HAP-1 (cell line): ENCODE measurements at places on chromosomes 12 and 14.

GRCh38 chr12:81809829-81810595 lies 50.9 kb upstream of the PPFIA2 start:
- no peak for DNase-seq

DNA sequence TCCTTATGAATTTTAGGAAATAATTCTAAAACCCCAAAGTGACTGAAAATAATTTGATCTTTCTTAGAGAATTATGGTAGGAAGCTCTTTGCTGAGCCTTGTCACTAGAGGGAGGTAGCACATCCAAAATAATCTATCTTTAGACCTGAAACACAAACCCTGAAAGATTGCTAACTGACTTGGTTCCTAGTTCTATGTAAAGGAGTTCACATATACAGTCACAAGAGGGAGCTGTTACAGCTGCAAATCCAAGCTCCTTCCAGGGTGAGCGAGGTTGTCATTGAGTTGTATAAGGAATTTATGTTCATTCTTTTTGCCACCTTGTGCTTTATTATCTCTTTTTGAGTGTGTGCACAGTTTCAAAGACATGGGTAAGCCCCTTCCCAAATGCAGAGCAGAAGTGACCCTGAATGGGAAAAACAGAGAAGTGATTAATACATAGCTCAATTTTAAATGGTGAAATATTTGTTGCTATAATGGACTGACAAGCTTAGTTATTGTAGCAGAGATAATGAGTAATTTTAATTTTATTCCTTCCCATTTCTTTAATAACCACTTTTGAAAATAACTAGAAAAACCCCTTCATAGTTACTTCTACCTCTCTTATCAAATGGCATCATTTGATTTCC lies 387.9 kb downstream of the DAD1 start:
- peak; percentile 42 for DNase-seq

DNA sequence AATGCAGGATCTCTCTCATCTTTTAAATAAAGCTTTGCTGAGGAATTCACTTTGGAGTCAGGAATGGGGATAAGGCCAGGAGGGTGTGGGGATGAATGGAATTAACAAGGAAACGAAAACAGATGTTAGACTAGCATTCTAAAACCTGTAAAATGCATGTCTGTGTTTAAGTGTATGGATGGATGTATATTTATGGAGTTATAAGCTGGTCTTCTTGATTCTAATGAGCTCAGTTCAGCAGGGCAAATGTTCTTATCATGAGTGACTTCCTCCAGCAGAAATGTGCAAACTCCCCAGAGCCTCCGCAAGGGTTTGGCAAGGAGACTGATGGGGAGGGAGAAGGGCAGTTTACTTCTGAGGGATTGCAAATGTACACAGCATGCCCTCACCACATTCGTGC lies 149.1 kb downstream of the NTF3 start:
- DNase-seq = no peak

DNA sequence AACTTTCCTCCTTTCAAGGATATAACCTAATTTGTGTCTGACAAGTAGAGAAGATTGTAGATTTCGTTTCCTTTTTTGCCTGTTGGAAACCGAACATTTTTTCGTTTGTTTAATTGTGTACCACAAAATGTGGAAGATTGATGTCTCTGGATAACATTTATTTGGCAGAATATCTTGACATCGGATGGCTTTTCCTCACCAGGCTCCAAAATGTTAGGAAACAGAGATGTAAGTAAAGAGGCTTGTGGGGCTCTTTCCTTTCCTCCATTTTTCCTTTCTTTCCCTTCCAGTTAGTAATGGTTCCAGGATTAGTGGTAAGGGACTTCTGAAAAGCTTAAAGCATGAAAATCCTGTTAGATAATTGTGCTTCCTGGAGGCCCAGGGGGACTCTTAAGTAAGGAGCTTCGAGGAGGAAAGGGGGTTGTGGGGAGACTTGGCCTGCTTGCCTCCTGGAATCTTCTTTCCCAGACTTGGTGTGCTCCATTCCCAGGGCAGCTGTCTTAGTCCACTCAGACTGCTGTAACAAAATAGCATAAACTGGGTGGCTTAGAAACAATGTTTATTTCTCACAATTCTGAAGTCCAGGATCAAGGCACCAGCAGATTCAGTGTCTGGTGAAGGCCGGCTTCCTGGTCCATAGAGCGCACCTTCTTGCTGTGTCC lies 243.1 kb upstream of the PWP1 start:
- no peak for DNase-seq

- peak; percentile 89 for DNase-seq
These were observed 9.0 kb downstream of the TPH2 start for GRCh38 chr12:71947645-71948105.

DNA sequence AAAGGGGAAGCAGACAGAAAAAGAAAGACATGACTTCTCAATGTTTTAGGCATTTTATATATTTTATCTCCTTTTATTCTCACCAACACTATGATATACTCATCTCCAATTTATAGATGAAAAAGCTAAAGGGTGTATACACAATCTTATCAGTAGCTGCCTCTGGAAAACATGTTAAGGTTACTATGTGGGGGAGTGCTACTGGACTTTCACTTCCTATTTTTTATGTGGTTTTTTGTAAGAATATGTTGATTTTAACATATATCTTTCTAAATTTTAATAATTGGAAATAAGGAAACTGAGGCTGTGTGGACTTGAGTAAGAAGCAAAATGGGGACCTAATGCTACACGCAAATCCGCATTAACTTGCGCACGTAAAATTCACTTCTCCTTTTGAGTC lies 99.6 kb upstream of the PDE3A start:
- DNase-seq = no peak

GRCh38 chr12:122491991-122492390 lies 8.7 kb downstream of the ZCCHC8 start:
- no peak for DNase-seq

- DNase-seq = no peak
These were observed 168.0 kb downstream of the RAD51B start for GRCh38 chr14:67987606-67988005.

DNA sequence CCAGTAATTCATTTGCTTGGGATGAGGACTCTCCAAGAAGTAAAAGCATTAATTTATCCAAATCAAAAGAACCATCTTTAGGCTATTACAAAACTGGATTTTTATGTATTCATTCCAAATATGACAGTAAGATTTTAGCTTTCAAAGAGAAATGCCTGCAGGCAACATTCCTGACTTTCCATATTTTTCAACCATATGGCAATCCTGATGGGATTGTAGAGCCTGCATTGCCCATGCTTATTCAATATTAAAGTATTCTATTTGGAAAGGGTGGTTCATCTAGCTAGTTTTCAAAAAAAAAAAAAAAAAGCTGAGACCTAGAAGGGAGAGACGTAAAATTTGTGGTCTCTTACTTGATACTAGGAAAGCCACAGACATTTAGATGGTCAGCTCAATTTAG lies 1253.7 kb downstream of the LRFN5 start:
- no peak for DNase-seq

- no peak for DNase-seq
These were observed 141.6 kb upstream of the PELI2 start for GRCh38 chr14:55976655-55977054.

- DNase-seq = no peak
These were observed 159.3 kb downstream of the DACT1 start for GRCh38 chr14:58797010-58797429.

- DNase-seq = no peak
These were observed 557.2 kb downstream of the BCL11B start for GRCh38 chr14:98714626-98715425.

GRCh38 chr12:108689314-108690190 lies 41.8 kb downstream of the CORO1C start:
- DNase-seq = peak; percentile 71

- no peak for DNase-seq
These were observed 301.7 kb downstream of the GALC start for GRCh38 chr14:87691042-87691881.

GRCh38 chr12:51127050-51127729 lies 43.8 kb upstream of the CSRNP2 start:
- DNase-seq = no peak

- no peak for DNase-seq
These were observed 64.9 kb downstream of the TECPR2 start for GRCh38 chr14:102427642-102428041.

GRCh38 chr12:96136725-96137378 lies 57.3 kb upstream of the ELK3 start:
- no peak for DNase-seq

- DNase-seq = no peak
These were observed 962.8 kb downstream of the GALC start for GRCh38 chr14:87030197-87030596.

GRCh38 chr14:53048631-53049030 lies 97.8 kb upstream of the FERMT2 start:
- DNase-seq = no peak

DNA sequence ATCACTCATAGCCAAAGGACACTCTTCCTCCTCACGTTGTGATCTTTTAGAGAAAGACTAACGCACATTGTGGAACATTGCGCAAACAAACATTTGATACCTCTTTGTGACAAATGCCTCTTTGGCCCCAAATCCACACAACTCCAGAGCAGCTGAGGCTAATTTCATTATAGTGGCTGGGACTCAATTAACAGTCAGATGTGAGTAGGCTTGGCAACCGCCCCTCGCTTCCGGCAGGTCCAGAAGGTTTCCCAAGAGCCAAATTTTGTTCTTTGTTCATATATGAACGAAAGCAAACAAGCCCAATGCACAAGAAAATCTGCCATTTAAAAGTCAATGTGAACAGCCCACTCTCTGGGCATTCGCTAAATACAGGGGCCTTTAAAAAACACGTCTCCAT lies 273.9 kb downstream of the GLT1D1 start:
- no peak for DNase-seq

DNA sequence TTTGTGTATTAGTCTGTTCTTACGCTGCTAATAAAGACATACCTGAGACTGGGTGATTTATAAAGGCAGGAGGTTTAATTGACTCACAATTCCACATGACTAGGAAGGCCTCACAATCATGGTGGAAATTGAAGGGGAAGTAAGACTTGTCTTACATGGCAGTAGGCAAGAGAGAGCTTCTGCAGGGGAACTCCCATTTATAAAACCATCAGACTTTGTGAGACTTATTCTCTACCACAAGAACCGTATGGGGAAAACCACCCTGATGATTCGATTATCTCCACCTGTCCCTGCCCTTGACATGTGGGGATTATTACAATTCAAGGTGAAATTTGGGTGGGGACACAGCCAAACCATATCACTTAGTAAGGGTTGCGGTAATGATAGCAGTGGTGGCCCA lies 833.1 kb downstream of the FLRT2 start:
- no peak for DNase-seq

DNA sequence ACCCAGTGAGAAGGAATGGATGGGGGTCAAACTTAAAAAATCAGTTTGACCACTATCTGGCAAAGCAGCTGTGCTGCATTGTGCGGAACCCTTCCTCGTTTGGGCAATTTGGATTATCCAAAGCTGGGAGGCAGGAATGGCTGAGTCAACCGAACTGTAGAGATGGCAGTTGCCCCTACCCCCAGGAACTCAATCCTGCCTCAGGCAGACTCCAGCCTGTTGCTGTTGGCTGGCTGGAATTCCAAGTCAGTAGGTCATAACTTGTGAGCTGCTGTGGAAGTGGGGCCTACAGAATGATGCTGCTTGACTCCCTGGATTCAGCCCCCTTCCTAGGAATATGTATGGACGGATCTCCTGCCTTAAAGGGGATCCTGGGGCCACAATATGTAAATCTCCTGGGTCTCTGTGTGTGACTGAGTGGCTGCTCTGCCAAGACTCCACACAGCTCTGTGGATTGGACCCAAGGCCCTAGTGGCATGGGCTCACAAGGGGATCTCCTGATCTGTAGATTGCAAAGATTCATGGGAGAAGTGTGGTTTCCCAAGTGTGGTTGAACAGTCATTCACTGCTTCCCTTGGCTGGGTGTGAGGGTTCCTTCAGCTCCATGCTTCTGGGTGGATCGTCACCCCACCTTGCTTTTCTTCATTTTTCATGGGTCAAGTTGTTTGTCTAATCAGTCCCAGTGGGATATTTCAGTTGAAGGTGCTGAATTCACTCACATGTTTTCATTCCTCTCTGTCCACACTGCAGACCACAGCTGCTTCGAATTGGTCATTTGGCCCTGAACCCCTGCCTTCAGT lies 19.2 kb downstream of the LUM start:
- no peak for DNase-seq

- DNase-seq = no peak
These were observed 41.3 kb upstream of the PNMA1 start for GRCh38 chr14:73755434-73756014.

DNA sequence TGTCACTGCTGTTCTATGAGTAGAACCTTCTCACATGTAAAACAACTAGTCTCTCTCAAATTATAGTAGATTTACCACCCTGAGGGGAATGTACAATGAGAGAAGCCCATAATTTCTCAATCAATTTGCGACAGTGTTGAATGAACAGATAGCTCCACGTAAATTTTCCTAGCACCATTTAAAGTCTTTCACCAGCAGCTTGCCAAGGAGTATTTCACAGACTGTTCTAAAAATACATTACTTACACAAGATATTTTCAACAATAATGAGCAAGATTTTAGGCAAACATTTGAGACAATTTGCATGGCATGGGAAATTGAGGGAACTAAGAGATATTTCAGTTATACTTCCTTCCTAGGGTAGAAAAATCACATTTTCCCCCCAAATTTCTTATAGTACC lies 151.6 kb downstream of the KICS2 start:
- no peak for DNase-seq

DNA sequence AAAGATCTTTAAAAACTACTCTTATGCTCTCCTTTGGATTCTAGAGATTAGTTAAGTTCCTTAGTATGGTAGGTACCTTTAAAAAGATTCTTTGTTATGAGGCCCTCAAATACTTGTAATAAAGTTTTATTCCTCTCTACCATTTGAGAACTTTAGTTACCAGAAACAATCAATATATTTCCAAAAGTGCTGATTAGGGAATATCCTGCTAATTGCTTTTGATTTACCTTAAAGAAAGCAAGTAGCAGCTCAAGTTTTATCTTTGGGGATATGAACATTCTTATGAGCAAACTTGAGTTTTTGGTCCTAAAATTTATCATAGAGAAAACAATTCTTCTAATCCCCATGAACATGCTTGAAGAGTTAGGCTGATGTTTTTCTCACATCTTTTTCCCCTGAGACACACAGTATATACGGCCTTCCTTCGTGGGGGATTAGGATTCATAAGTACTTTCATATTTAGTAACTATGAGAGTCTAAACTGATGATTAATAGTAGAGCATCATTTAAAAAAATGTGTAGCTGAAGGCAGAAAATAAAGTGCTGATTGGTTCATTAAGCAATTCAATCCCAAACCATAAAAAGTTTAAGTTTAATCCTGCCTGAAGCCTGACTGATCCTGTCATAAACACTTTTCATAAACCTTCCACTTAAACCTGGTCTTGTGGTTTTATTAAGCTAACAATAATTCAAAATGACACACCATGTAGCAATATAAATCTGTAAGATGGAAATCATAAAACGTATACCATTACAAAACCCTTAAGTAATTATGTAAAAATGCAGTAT lies 380.5 kb upstream of the FBXO33 start:
- DNase-seq = no peak

DNA sequence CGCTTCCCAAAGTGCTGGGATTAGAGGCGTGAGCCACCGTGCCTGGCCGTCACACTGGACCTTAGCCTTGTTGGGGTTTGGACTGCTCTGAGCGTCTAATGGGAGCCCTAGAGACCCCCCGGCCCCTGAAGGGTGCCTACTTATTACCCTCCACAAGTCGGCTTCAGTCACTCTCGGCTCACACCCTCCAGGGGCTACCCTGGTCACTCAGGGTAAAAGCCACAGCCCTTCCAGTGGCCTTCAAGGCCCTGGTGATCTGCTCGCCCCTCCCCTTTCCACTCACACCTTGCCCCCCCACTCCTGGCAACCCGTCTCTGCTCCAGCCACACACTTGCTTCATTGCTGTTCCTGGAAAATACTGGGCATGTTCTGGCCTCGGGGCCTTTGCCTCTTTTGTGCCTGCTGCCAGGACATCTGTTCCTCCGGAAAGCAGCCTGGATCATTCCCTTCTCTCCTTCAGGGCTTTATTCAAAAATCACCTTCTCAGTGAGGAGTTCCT lies 3.6 kb upstream of the MORN3 start:
- peak; percentile 24 for DNase-seq
